GM12864 (cell line): ENCODE measurements at places on chromosomes 12 and 14.

- DNase-seq, result no peak
Observed at GRCh38 chr14:104386151-104386841, 193.3 kb upstream of the C14orf180 start.

- DNase-seq, result no peak
Observed at GRCh38 chr12:92061061-92061460, 84.6 kb downstream of the BTG1 start.

- no peak for DNase-seq
Observed at GRCh38 chr12:11795913-11796459, 146.5 kb downstream of the ETV6 start.

DNA sequence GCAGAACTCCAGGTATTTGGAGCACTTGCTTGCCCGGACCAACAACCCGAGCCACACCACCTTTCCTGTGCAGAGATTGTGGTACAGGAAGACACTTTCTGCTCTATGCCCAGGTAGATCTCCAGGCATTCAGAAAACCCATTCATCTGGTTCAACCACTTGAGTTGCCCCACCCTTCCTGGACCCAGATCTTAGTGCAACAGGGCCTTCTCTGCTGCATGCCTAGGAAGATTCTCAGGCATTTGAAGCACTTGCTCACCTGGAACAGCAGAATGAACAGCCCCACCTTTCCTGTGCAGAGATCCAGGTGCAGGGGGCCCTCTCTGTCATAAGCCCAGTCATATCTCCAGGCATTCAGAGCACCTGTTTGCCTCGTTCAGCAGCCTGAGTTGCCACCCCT is 412.8 kb upstream of the MGAT4C start:
- no peak for DNase-seq

GRCh38 chr12:49950273-49951251 is at the start of gene AQP2:
AQP2 (plus strand) TSS chr12:49950737; CDS start chr12:49950831, 94 bp downstream.
- DNase-seq, result no peak

DNA sequence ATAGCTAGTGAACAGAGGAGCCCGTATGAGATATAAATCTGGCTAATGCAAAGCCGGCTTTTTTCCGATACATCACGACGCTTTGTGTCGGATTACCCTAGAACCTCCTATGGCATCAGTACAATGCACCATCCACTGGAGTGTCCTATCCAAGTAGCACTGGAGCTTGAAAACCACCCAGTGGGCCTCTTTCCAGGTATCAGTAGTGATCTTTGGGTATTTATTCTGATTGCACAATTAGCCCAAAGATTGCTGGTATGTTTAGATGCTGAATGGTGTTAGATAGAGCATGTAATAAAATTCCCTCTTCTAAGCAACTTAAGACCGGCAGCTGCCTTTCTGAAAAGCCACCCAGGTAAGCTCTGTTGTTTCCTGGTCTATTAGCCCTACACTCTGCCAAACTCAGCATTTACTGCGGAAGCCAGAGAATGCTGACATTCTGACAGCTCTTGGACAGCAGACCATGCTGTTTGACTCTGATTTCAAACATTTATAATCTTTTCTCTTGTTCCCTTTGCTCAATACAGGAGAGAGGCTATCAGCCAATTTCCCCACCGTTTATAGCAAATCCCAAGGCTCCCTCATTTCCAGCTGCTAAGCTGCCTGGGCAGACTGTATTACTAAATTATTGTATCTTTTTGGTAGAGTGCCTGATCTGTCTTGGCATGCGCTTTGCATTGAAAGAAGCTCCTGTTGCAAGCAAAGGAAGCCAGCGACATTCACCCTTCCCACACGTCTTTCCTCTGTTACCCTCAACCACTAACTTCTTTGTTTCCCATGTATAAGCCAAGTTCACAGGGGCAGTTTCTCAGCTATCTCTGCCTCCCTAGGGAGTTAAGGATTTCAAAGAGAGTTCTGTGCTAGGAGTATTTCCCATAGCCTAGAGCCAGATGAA is 388.3 kb upstream of the GARIN6 start:
- no peak for DNase-seq

DNA sequence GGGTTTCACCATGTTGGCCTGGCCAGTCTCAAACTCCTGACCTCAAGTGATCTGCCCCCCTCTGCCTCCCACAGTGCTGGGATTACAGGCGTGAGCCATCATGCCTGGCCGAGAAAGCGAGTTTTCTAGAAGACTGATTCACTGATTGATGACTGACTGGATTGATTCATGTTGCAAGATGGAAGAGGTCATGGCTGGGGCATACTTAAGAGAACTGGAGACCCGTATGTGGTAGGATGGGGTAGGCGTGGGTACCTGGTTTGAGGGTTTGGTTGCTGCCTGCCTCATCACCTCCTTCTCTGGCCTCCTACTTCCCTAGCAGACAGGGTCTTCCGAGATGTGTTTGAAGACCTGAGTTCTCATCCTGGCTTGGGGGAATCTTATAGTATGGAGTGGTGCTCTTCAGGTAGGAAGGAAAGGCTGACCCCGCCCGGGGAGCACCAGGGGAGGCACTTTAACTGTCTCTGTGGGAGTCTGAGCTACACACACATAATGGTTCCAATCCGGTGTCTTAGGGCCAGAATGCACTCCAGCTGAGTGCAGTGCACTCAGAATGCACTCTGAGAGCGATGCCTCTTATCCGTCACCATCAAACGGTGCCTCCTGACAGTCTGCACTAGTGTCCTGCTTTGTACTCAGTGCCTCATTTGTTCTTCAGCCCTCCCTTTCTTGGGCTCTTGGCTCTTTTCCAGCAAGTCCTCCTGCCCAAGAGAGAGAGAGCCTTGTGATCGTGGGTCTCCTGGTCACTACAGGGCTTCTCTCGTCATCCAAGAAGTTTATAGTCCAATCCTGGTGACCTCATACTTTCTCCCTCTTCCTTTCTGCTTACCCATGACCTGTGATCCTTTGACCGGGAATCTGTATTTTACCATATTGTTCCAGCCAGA is 19.7 kb downstream of the PLEKHG3 start:
- DNase-seq, result no peak

DNA sequence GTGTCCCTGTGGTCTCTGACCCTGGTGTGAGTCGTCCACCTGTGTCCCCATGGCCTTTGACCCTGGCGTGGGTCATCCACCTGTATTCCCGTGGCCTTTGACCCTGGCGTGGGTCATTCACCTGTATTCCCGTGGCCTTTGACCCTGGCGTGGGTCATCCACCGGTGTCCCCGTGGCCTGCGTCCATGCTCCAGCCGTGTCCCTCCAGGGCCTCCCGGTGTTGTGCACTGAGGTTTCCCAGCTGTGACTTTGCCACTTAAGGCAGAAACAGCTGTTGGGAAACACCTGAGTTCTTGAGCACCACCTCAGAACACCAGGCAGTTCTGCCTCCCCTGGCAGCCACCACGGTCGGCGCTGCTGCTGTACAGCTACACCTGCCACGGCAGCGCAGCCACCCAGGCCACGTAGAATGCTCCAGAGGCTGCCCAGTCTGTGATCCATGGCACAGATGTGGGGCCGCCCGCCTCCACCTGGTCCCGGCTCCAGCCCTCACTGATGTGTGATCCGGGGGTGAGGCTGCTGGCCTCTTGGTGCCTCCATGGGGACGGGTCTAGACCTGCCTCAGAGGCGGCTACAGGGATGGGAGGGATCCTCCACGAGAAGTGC is 69.1 kb upstream of the GALNT9 start:
- DNase-seq, result no peak

GRCh38 chr14:20143911-20144310 is 5.3 kb downstream of the OR4N5 start:
- DNase-seq, result no peak

- DNase-seq, result no peak
Observed at GRCh38 chr12:13950502-13950901, 30.9 kb downstream of the GRIN2B start.

GRCh38 chr12:52395761-52396434 is 10.2 kb downstream of the KRT82 start:
- DNase-seq, result no peak

DNA sequence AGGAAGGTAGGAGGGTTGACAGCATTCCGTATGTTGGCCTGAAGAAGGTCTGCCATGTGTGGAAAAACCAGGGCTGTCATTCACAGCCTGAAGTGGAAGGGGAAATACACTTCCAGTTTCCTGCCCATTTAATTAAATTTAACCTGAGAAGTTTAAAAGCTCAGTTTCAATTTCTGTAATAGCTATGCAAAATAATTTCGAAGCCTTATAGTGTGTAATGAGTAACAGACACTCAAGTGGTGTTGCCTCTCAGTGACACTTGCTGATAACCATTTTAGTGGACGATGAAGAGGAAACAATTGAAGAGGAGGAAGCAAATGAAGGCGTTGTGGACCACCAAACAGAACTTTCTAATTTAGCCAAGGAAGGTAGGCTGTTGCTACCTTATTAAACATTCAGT is 44.8 kb downstream of the EP400 start:
- DNase-seq, result no peak

DNA sequence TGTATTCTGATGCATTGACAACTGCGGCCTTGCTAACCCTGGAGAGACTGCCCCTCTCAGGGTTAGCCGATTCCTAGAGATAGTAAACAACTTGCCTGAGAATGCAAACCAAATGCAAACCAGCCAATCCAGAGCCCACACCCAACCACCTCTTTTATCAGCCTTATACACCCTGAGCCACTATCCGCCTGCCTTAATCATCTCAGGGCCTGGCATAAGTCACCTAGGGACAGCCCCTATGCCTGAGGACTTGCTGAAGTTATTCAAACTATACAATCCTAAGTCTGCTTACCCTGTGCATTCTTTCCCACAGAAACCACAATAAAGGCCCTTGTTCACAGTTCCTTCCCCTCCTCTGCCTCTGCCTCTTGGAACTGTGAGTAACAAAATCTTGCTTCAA is 177.2 kb downstream of the KCNA5 start:
- DNase-seq, result no peak

DNA sequence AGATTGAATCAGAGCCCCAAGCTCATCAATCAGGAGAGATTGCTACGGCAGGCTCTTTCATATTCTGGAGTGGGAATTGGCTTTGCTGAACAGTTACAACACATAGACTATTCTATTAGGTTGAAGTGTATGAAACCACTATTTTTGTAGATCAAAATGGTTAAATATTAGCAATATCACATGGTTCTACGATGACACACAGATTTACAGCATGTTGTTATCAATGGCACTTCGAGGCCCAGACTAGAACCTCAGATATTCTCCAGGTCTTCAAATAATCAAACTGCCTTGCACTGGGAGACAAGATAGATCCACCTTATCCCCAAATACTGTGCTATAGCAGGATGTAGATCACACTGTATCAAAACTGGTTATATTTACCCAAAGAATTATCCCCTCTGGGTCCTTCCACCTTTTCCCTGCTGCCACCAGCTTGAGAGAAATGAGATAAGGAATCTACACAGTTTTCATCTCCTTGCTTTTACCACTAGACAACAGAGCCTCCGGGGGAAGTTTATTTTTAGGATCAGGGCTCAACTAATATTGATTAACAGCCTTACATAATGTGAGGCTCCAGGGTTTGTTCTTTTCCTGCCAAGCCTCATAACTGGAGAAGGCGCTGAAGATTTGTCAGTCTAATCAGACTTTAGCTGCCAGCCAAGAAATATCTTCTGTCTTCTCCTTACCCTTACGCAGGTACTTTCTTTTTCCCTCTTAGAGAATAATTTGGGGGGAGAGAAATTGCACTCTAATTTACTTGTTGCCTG is 507.1 kb downstream of the DIO2 start:
- DNase-seq, result no peak

DNA sequence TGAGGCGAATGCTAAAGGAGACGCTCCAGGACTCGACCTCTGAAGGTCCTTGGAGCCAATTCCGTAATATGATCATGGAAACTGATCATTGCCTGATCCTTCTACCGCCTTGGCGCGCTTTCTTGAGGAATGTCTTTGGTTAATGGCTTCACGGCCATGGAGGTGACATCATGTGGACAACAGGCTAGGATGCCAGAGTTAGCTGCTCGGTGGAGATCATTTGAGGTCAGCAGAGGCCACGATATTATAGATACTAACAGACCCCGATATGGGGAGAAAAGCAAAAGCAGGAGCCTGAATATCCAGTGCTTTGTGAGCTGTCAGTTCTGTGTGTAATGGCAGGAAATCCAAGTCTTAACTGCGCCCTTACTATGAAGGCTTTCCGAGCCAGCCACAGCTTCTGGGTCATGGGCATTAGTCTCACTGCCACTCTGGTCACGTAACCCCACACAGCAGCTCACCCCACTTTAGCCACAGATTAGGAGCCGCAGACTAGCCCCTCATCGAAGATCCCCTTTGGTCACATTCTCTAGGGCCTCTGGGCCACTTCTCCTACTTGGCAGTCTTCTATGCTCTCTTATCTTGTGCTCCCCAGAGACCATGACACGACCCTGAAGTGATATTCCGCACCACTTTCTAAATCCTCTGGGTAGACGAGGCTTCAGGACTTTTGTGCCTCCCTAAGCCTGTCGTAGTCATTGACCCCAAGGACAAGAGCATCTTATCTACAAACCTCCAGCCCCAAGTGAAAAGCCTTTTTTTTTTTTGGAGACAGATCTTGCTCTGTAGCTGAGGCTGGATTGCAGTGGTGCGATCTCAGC is 724 bp upstream of the CS start:
- no peak for DNase-seq

- DNase-seq, result no peak
Observed at GRCh38 chr12:98355322-98355721, 160.1 kb upstream of the TMPO start.

- DNase-seq, result no peak
Observed at GRCh38 chr14:65794674-65795279, 382.2 kb downstream of the FUT8 start.

DNA sequence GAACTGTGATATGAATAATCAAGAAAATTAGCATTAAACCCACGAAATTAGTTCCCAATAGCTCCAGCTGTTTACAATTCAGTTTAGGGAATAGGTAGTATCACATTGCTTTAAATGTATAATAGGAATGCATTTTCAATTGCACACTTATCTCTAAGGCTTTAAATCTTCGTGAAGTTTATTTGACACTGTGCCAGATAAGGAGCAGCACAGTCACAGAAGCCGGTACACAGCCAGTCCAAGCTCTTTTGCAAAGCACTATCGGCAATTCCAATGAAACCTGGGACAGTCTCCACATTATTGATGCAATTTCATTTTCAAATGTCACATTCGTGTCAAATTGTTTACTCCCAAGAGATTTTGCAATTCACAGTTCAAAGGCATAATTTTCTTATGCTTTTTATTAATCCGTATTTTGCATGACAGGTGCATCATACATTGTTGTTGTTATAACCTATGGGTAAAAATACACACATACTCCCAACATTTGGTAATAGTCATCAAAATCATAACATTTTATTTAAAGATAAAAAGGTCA is 602.8 kb downstream of the RPS29 start:
- no peak for DNase-seq
